ENCODE measurements at places on chromosomes 4 and X. TPM values are rescaled to one million over a fixed set of nuclear protein-coding genes. Genes with fewer than 3 reads are reported as not detected.

DNA sequence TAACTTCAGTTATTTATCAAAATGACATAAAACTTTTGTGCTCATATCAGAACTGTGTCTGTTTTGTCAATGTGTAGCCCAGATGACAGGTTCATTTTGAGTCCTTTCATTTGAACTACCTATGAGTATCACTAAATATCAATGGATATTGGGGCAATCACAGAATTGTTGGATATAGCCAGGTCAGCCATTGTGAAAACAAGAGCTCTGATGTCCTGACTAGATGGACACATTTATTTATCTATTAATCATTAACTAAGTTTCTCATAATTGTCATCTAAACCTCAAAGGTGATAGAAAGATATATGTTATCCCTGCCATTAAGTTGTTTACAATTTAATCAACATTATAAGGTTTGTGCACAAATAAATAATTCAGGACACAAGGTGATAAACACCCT lies 638.3 kb upstream of the GRIA3 start:
- H3K27ac ChIP-seq, result no peak overlapping the region
- DNase-seq, result no peak
- H3K27me3 ChIP-seq, result no peaks in the 10 kb centered on the region
- H3K4me1 ChIP-seq, result no peaks in the 10 kb centered on the region
- no peak overlapping the region for H3K4me3 ChIP-seq
- H3K36me3 ChIP-seq, result no peaks in the 10 kb centered on the region

DNA sequence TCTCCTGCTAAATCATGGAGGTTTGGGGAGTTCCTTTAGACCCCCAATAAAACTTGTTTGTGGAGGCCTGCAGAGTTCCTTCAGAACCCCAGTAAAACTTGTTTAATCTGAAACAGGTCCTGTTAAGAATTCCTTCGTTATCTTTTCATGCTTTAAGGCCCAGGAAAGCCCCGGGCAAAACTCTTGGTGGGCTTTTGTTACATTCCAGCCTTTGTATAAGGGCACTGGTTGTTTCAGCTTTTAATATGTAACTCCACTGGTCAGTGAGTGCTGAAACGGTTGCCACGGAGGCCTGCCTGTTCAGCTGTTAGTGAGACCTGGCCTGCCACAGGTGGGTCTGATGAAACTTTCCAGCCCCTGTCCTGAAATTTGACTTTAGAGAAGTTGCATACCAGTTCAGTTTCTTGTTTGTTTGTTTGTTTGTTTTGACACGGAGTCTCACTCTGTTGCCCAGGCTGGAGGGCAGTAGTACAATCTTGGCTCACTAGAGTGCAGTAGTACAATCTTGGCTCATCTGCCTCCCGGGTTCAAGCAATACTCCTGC lies 12.4 kb upstream of the DHRSX start:
- H3K27me3 ChIP-seq, result peaks cover 4% of the 10 kb centered on the region
- no peak overlapping the region for H3K4me3 ChIP-seq
- no peak overlapping the region for H3K27ac ChIP-seq
- H3K4me1 ChIP-seq, result peaks cover 3% of the 10 kb centered on the region
- H3K36me3 ChIP-seq, result no peaks in the 10 kb centered on the region

DNA sequence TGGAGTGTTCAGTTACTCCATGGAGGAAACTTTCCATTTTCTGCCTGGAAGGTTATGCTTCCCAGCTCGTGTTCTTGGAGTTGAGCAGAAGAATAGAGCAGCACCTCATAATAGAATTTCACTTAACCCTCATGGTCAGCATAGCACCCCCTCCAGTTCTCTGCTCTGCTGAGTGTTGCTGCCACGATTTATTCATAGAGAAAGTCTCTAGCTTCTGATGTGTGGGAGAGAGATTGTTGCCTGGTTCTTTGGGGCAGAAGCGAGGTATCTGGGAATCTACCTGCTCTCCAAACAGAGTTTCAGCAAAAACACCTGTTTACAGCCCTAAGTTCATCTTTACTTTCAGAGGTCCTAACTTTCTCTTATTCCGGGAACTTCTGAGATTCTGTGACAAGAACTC lies 3.9 kb upstream of the DTHD1 start:
- peaks cover 62% of the 10 kb centered on the region for H3K4me1 ChIP-seq
- DNase-seq, result no peak
- H3K27ac ChIP-seq, result peak overlapping the region; percentile 34
- H3K36me3 ChIP-seq, result no peaks in the 10 kb centered on the region
- H3K27me3 ChIP-seq, result peaks cover 1% of the 10 kb centered on the region

The USP51 gene
- 1.5 TPM for total RNA-seq

The CCKAR gene
- total RNA-seq, result not detected

The INPP4B gene
- total RNA-seq, result 66.6 TPM

All from activated CD4-positive, alpha-beta T cell treated with anti-CD3 and anti-CD28 coated beads for 36 hours (primary cell).